Activated naive CD4-positive, alpha-beta T cell treated with anti-CD3 and anti-CD28 coated beads, Interleukin-2, amount 50 U/mL, for 72 hours (primary cell): ENCODE measurements at places on chromosomes 2 and 18.

- no peak for DNase-seq
Measured at GRCh38 chr2:4151521-4151920, 448.1 kb downstream of the DCDC2C start.

GRCh38 chr2:10030311-10030736 lies 13.0 kb upstream of the KLF11 start:
- no peak for DNase-seq

DNA sequence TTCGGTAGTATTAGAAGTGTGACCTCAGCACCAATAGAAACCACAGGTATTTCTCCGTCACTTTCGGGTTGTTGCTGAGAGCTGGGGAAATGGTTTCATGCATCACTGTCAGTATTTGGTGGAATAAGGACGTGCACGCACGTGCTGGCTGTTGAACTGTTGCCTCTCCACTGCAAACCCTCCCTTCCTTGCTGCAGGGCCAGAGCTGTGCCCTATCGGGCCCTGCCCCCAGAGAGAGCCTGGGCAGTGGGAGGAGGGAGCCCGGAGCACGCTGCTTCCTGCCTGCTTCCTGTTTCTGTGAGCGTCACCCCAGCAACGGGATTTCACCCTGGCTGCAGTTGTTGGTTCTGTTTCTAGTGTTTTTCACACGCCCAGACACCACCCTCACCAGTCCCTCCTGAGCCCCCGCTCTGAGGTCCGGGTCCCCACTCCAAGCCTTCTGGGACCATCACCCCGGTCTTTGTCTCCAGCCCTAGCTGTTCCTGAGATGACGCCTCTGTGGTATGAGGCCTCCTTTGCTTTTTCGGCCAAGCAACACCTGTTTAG lies 47.4 kb downstream of the LRRFIP1 start:
- peak; percentile 57 for DNase-seq

- no peak for DNase-seq
Measured at GRCh38 chr2:173427887-173428668, 73.4 kb downstream of the CDCA7 start.

DNA sequence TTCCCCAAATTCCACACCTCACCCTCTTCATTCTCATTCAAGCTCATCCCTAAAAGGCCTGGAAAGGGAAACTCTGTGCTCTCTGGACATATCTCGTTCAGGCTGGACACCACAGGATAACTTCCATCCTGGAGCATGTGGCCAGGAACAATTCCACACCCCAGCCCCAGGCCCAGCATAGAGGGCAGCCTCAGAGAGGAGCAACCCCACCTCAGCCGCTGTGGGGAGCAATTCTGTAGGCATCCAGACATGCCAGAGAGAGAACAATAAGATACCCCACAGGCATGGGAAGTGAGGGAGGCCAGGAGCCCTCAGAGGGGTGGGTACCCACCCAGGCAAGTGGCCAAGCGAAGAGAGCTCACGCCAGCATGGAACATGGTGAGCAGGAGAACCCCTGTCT lies 143.4 kb downstream of the GFPT1 start:
- no peak for DNase-seq

- no peak for DNase-seq
Measured at GRCh38 chr18:77894060-77894459, 644.4 kb downstream of the GALR1 start.

- peak; percentile 4 for DNase-seq
Measured at GRCh38 chr2:121253021-121253673, 31.9 kb downstream of the TFCP2L1 start.

GRCh38 chr18:57603871-57604270 lies 17.4 kb upstream of the FECH start:
- no peak for DNase-seq

- no peak for DNase-seq
Measured at GRCh38 chr18:4672162-4672561, 217.1 kb upstream of the DLGAP1 start.

DNA sequence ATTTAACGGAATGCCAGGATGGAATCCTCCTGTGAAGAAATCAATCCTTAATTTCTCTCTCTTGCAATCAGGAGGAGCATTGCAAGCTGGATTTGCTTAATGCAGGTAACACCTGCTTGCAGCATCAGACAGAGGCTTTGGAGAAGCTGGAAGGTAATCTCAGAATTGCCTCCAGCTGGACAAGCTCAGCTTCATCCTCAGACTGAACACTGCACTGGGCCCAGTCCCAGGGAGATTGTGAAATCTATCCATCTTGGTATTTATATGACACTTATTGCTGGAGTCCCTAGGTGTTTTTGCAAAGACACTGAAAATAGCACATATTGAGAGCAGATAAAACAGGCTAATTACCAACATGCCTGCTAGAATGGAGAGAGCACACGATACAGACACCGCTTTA lies 179.4 kb upstream of the SESTD1 start:
- DNase-seq: no peak

- DNase-seq: no peak
Measured at GRCh38 chr2:128512379-128513115, 193.9 kb upstream of the HS6ST1 start.

DNA sequence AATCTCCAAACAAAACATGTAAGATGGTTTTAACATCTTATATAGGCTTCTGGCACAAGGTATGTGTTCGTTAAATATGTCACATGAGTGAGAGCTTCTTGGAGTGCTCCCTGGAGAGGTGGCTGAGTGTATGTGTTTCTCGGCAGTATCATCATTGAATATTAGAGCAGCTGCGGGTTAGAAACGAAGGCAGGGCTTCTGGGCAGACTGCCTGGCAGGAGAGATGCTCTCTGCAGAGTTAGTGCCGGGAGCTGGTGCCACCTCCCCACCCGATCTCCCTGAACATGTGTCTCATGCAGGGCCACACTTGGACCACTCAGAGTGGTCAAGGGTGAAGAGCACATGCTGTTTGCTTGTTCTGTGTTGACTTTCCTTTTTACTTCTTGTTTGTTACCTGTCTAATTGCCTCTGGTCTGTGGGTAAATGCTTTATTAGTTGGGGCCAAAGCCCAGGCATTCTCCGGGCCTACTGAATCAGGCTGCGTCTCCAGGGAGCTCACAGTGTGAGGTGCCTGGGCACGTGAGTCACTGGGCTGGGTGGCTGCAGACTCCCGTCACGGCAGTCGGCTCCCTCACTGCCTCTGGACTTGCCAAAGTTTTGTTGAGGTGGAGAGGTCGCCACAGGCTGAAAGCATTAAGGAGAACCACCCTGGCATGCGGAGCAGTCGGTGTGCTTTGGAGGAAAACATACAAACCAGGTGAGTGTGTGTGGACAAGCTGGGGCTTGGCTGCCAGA lies 246.6 kb downstream of the FHOD3 start:
- DNase-seq: no peak

GRCh38 chr2:205169464-205169863 lies 512.8 kb upstream of the NRP2 start:
- no peak for DNase-seq

DNA sequence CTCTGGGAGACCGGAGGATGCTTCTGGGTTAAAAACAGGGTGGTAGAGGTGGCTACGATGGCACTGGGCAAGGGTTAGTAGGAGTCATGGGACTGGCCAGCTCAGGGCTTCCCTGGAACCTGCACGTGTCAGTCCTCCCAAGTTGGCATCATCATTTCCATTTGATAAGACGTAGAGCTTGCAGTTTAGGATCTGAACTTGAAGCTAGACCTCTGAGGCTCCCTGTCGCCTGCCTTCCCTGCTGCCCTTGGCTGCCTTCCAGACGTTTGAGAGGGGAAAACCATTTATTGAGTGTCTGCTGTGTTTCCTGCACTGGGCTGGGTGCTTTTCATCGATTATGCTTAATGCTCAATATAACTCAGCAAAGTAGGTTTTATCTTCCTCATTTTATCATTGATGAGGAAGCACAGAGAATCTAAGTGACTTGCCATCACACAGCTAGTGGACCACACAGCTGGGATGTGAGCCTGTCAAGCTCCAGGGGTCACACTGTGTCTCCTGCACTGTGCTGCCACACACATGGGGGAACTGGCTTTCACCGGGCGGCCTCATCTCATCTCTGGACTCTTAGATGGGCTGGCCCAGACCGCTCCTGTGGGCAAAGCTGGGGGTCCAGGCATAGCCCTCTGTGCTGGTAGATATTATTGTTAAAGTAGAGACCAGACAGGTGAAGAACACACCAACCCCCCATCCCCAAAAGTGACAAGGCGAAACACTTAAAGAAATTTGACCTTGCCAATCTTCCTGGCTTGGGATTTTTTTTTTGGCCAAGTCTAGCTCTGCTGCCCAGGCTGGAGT lies 7.8 kb downstream of the NT5DC4 start:
- no peak for DNase-seq

DNA sequence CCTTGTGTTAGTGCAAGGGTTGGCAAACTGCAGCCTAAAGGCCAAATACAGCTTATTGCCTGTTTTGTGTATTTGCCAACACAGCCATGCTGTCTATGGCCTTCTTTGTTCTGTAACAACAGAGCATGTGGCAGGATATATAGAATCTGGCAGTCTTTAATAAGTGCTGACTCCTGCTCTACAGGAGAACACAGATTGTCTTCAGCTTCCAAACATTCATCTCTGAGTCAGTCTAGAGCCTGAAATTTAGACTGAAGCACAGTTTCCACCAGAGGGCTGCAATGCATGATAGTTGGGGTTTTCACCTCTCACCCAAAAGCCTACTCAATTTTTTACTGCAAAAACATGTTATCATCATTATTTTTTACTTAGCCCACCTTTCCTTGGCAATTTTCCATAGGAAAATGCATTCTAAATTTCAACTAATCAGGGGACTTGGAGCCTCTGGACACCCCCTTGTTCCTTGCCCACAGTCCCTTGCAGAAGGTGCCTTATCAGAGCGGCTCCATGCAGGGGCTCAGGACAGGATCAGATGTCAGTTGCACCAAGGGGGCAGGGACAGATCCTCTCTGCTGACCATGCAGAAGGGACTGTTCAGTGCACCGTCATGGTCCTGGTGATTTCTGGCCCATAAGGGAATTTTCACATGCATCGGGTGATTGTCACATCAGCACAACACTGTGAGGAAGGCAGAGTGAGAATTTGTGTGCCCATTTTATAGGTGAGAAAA lies 12.4 kb downstream of the IL37 start:
- DNase-seq: no peak

DNA sequence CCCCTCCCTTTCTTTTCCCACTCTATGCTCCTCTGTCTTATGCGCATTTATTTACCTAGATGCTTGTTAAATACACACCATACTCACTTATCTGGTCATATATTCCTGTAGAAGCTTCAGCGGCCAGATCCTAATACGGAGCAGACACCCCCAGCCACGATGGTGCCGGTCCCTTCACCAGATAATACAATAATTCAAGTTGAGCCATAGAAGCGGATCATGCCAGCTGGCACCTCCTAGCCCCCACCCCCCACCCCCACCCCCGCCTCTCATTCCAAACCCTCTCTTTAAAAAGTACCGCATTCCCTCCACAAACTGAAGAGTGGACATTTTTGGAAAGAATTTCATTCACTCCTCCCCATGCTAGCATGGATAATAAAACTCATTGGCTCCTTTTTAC lies 95.2 kb downstream of the BIN1 start:
- DNase-seq: no peak

GRCh38 chr2:81195774-81196382 lies 891.3 kb upstream of the LRRTM1 start:
- no peak for DNase-seq

DNA sequence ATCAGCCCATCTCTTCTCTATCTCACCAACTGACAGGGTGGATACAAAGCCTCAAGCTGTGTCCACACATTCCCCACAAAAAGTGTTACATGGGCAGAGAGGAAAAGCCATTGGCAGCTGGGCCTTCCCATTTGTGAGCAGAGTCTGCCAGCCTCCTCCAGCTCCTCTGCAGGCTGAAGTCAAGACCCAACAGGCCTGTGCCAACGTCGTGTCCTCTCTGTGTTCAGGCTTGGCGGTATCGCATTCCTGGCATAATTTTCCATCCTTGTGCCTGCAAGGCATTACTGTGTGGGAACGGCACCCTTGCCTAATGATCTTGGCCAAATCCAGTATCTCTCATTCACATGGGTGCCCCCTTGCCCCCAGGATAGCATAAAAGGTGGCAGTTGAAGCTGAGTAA lies 41.5 kb upstream of the APCDD1 start:
- no peak for DNase-seq

- DNase-seq: no peak
Measured at GRCh38 chr2:25341011-25341727, 556 bp downstream of the DNMT3A start.

DNA sequence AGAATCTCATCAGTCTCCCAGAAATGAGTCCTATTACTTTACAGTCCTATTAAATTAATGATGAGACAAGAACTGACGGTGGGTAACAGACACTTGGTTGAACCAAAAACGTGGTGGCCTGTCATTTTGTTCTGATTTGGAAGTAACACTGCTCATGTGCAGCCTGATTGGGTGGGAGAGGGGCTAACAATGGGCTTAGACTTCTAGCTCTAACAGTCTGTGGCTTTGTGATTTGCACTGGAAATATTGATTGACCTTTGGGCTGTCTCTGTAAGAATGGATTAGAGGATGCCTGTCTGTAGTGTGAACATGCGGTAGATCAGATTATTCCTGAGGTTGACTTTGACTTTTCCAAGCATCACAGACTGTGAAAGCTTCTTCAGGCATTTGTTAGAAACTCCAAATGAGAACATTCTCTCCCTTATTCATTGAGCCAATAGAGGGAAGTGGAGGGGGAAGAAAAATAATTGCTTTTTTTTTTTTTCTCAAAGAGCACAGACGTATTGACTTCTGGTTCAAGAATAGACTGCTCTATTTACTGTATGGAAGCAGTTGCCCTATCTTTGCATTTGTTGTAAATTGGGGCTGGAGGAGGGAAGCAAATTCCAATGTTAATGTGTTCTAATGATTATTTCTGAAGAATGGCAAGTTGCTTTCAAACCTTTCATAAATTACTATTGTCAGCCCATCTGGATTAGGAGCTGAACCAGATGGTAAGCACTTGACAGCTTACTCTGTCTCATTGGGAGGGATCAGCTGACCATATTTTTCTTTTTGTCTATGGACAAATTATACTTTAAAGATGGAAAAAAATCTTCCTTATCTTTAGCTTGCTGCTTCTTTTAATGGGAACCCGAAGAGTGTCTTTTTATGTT lies 85.8 kb upstream of the TTN start:
- DNase-seq: no peak

GRCh38 chr18:5771343-5771742 lies 124.0 kb downstream of the TMEM200C start:
- DNase-seq: no peak

DNA sequence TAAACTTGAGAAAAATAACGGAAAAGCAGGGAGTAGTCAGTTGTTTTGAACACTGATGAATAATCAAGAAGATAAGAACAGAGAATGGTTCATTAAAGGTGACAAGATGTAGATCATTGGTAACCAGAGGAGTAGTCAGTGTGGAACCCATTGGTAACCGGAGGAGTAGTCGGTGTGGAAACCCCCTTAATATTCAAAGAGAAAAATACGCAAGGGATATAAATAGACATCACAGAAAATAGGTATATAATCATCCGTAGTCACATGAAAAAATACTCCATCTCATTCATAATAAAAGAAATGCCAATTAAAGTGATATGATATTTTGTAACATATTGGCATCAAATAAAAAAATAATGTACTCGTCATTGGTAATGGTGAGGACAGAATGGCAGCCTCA lies 70.6 kb upstream of the EPAS1 start:
- DNase-seq: no peak

GRCh38 chr2:95270541-95271081 lies 3.6 kb upstream of the PROM2 start:
- DNase-seq: no peak

GRCh38 chr2:29492701-29493100 lies 377.5 kb downstream of the CLIP4 start:
- DNase-seq: no peak

- no peak for DNase-seq
Measured at GRCh38 chr2:42897358-42897757, 105.0 kb upstream of the HAAO start.

GRCh38 chr18:25349926-25350487 lies 2.0 kb downstream of the ZNF521 start:
- DNase-seq: no peak
